HT-29 (cell line): ENCODE measurements at places on chromosomes 16 and 17. TPM values are rescaled to one million over a fixed set of nuclear protein-coding genes. Genes with fewer than 3 reads are reported as not detected.

DNA sequence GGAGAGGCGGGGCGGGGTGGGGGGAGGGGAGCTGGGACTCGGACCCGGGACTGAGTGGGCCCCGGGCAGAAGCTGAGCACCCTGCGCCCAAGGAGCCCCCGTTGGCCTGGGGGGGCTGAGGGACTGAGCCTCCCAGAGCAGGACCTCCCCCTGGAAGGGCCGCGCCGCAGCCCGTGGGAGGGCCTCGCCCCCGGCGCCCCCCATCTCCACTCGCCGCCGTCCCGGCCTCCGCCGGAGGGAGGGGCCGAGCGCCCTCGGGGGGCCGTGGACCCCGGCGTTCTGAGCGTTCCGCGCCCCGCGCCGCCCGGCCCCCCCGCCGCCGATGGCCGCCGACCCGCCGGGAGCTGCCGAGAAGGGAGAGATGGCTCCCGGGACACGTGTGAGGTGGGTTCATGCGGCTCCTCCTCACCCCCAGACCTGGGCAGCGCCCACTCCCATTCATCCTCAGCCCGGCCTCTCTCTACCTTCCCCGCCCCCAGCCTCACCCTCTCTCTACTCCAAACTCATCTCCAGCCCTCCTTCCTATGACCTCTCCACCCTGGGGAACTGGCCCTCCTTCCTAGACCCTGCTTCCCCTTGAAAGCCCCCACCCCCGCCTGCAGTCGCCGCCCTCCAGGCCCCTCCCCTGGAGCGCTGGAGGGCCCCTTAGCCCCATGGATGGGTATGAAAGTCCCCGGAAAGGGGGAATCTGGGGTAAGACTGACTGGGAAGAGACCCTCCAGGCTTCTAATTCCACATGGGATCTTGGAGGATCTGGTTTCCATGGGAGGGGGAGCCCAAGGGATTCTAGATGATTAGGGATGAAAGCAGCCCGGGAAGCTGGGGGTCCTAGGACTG, 922 bp downstream of the FBXL19 start:
- DNase-seq, result no peak

DNA sequence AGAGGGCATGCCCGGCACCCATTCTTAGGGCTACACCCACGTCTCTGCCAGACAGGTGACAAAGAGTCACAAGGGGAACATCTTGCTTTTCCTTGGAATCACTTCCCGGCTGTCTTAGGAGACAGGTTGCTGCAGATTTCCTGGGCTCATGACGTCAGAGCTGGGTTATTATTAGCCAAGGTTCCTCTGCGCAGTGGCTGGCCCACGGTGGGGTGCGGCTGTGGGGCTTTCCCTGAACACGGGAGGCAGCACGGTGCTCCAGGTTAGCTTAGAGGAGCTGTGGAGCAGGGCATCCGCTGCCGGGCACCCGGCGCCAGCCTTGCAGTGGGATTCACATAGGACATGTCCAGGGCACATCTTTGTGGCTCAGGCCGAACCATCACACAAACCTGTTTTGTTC, 118.0 kb upstream of the PLCG2 start:
- DNase-seq, result no peak

- DNase-seq, result peak; percentile 52
These were observed 11.7 kb downstream of the SMPD3 start for GRCh38 chr16:68436581-68436980.

GRCh38 chr17:8621585-8621984, 8.9 kb downstream of the MYH10 start:
- DNase-seq, result no peak

DNA sequence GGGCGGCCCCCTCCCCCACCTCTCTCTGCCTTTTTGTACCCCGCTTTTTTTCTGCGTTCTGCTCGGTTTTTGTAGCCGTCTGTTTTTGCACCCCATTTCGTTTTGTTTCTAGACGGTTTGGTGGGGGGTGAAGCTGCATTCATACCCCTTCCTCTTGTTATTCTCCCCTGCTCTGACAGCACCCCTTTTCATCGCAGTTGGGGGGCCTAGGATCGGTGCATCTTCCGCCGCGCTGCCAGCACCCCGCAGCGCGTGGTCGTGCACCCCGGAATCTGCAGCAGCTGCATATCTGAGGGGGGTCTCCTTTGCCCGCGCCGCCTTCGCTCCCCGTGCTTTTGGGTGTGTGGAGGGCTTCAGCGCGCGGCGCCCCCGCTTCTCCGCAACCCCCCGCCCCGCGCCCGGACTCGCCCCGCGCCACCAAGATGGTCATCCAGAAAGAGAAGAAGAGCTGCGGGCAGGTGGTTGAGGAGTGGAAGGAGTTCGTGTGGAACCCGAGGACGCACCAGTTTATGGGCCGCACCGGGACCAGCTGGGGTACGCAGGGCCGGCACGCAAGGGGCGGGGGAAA, 455 bp downstream of the ATP1B2 start:
- DNase-seq, result no peak

DNA sequence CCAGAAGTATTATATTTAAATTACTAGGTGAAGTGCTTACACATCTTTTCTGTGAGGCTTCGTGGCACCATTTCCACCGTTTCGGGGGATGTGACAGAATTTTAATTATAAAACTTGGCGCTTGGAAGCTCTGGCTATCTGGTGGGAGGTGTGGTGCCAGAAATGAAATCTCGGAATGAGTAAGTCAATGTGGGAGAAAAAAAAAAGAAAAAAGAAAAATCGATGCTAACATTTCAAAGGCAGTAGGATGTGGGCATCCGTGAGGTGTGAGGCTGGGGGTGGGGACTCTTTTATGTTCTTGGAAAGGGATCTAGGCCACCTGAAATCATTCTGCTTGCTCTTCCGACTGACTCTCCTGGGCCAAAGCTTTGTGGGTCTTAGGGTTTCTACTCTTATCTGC, 21.9 kb downstream of the CPPED1 start:
- no peak for DNase-seq

DNA sequence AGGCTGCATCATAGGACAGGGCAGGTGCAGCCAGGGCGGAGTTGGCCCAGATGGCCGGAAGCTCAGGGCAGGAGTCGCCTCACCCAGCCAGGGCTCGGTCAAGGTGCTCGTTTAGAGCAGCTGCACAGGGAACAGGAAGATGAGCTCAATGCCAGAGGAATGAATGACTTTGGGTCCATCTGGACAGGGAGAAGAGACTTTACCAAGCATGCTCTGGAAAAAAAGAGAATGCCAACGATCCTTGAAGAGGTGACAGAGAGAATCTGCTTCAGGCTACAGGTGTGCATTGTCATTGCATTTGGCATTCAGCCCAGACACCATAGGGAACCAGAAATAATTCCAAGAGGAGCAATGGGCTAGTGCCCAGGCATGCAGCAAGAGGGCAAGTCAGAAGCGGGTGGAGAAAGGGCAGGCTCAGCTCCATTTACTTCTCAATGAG, 6.7 kb upstream of the MPP3 start:
- DNase-seq, result peak; percentile 88

DNA sequence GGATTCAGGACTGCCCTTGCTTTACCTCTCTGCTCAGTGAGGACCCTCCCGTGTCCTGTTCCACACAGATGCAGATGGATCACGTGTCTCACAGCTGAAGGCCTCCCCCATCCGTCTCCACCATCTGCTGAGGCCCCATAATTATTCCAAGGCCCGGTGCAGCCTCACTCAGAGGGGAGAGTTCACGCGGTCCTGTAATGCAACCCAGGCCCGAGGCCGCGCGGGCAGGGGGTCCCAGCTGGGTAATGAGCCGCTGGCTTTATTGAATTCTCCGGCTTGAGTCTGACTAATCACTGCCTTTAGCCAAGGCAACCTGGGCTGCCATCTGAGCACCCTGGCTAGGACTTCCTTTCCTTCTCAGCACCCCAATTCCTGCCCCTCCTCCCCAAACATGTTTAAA, 4.4 kb upstream of the WFIKKN2 start:
- DNase-seq, result no peak

- no peak for DNase-seq
These were observed 48.0 kb downstream of the GLG1 start for GRCh38 chr16:74558873-74559272.

DNA sequence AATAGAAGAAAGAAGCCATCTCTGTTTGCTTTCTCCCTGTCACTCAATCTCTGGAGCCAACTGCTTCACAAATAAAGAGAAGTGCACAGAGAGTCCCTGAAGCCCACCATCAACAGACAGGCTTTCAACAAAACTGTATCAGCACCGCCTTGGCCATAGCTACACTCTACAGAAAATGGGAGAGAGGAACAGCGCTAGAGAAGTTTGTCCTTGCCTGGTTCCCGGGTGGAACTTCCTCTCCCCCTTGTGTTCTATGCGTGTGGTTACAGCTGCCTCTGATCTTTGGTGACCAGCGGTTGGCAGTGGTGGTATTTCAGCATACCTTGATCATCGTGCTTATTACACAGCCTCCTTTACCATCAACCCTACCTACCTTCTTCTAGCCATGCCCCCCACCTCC, 91.4 kb upstream of the CCL2 start:
- DNase-seq, result peak; percentile 24

DNA sequence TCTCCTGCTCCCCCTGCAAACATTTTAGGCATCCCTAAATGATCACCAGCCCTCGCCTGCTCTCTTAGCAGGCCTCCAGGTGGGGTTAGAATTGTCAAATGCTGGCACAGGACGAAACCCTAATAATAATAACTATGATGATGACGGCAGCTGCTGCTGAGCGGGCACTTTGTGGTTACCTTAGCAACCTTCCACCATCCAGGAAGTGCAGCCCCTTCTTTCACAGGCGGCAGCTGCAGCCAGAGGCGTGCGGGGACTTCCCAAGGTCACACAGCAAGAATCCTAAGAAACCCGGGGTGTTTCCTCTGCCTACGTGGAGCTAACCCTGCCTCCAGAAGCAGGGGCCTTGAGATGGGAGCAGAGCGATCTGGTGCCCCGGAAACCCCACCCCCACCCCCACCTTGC, 22.4 kb upstream of the EIF1 start:
- DNase-seq, result no peak

GRCh38 chr16:23122144-23122543, 27.1 kb downstream of the USP31 start:
- no peak for DNase-seq

DNA sequence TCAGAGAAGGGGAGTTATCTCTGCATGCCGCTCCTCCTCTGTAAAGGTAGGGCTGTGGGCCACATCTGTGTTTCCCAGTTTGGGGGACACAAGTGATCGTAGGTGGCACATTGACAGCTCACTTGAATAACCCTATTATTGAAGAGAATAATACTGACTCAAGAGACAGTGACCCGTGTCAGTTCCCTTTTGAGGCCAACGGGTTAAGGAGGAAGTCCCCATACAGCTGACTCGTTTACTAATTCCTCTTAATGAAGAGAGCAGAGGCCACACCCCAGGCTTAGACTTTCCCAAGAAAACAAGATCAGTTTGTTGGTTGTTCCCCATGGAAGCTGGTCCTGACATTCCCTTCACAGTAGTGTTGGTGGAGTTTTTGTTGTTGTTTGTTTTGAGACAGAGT, 33.0 kb downstream of the IL4R start:
- no peak for DNase-seq

The LLGL2 gene
- total RNA-seq, result 162 and 184 TPM in 2 replicates

The HAGHL gene
- 63.0 and 80.8 TPM in 2 replicates for total RNA-seq

The MRC2 gene
- 2.4 and 2.8 TPM in 2 replicates for total RNA-seq

The ARL6IP1 gene
- 208 and 221 TPM in 2 replicates for total RNA-seq

The ZNF500 gene
- 17.7 and 30.4 TPM in 2 replicates for total RNA-seq

The EPOP gene
- total RNA-seq, result 11.1 and 13.9 TPM in 2 replicates

The RAB26 gene
- 13.4 and 24.9 TPM in 2 replicates for total RNA-seq
